Activated naive CD8-positive, alpha-beta T cell treated with anti-CD3 and anti-CD28 coated beads, Interleukin-2, amount 10 ng/mL, durations not matched to agents 7 days and 5 days (primary cell): ENCODE measurements at places on chromosomes 6 and 20. TPM values are rescaled to one million over a fixed set of nuclear protein-coding genes. Genes with fewer than 3 reads are reported as not detected.

PSORS1C2 gene
- total RNA-seq: not detected

SOBP gene
- 1.2 TPM for total RNA-seq

DZANK1 gene
- 2.2 TPM for total RNA-seq

SMIM29 gene
- total RNA-seq: 24.4 TPM

KCNK15 gene
- total RNA-seq: not detected

SYCP2 gene
- 13.4 TPM for total RNA-seq

FUCA2 gene
- 13.4 TPM for total RNA-seq

FOXS1 gene
- not detected for total RNA-seq

SLC22A23 gene
- 0.82 TPM for total RNA-seq

ME1 gene
- 0.88 TPM for total RNA-seq

CALHM6 gene
- 23.2 TPM for total RNA-seq

FAM209B gene
- 1.8 TPM for total RNA-seq

GTSF1L gene
- not detected for total RNA-seq

UQCC2 gene
- 64.0 TPM for total RNA-seq

GPR6 gene
- not detected for total RNA-seq

TAPBP gene
- total RNA-seq: 250 TPM

C20orf144 gene
- 0.43 TPM for total RNA-seq

EMILIN3 gene
- not detected for total RNA-seq

DEFB119 gene
- not detected for total RNA-seq

NR2E1 gene
- total RNA-seq: not detected

LY6G5C gene
- 3.5 TPM for total RNA-seq

PAK1IP1 gene
- 11.6 TPM for total RNA-seq

SLC17A9 gene
- 40.9 TPM for total RNA-seq

MPIG6B gene
- total RNA-seq: 1.2 TPM

SPDEF gene
- total RNA-seq: not detected

ACAT2 gene
- total RNA-seq: 57.1 TPM

WFDC2 gene
- not detected for total RNA-seq

LST1 gene
- total RNA-seq: 105 TPM

MUC22 gene
- not detected for total RNA-seq

LSM2 gene
- 89.9 TPM for total RNA-seq

FHL5 gene
- not detected for total RNA-seq

DPPA5 gene
- total RNA-seq: not detected

POPDC3 gene
- not detected for total RNA-seq

GMNN gene
- 50.1 TPM for total RNA-seq

CGA gene
- not detected for total RNA-seq

TFAP2D gene
- not detected for total RNA-seq

GSTA1 gene
- not detected for total RNA-seq

FKBP5 gene
- 79.8 TPM for total RNA-seq

CD40 gene
- total RNA-seq: 3.0 TPM

HLA-DRB5 gene
- not detected for total RNA-seq

ENPP4 gene
- 9.0 TPM for total RNA-seq

GUCA1A gene
- not detected for total RNA-seq

HLA-DPA1 gene
- total RNA-seq: 39.8 TPM

TDRD6 gene
- total RNA-seq: not detected

ZKSCAN8 gene
- 29.8 TPM for total RNA-seq

LY6G6C gene
- not detected for total RNA-seq

FYN gene
- 363 TPM for total RNA-seq

MAS1 gene
- total RNA-seq: not detected
